Cardiac ventricle fibroblast (primary cell): ENCODE measurements at places on chromosomes 3 and 15. TPM values are rescaled to one million over a fixed set of nuclear protein-coding genes. Genes with fewer than 3 reads are reported as not detected.

Gene ADCY5
- 0.37 and 1.2 TPM in 2 replicates for total RNA-seq

Gene PLA2G4B
- 0.94 and 2.3 TPM in 2 replicates for total RNA-seq

Gene TP63
- 0.37 and 0.59 TPM in 2 replicates for total RNA-seq

Gene TMEM108
- not detected in 2 replicates for total RNA-seq

Gene AQP9
- not detected in 2 replicates for total RNA-seq

Gene ROPN1B
- not detected in 2 replicates for total RNA-seq

Gene KLHL25
- 2.5 and 4.1 TPM in 2 replicates for total RNA-seq

Gene ZNF80
- not detected in 2 replicates for total RNA-seq

Gene OGG1
- 10.4 and 11.6 TPM in 2 replicates for total RNA-seq

Gene ZNF501
- 3.8 and 4.6 TPM in 2 replicates for total RNA-seq

Gene FBXO40
- total RNA-seq = not detected in 2 replicates
